ENCODE measurements at places on chromosomes 2 and 18.

DNA sequence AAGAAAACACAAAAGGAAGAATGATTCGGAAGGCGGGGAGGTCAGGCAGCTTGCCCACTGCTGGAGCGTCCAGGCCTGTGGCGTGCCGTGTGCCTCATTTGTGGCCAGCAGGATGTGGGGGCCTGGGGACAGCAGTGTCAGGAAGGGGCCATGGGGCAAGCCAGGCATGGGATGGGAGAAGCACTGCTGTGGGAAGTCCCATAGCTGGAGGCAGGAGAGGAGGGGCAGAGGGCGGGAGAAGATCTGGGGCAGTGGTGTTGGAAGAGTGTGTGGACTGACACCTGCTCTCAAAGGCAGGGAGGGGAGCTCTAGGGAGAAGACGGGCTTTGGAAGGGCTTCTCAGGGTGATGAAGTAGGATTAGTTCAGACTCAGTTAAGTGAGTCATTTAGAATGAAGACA is 133.7 kb downstream of the ACOXL start:
- no peak for DNase-seq

DNA sequence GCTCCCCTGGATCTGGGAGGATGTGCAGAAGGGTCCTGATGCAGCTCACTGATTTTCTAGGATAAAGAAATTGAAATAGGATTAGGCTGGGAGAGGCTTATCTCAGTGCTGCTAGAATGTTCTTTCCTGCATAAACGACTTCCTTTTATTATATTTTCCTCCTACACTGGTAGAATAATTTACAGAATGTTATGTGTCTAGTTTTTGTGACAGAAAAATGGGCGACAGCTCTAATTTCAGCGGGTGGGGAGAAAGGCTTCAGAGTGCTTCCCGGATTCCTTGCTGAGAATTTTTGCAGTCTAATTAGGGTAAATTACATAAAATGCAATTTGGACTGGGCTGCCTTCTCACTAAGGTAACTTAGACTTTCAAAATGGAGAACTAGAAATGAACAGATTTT is 66.2 kb downstream of the SKA1 start:
- DNase-seq: no peak

DNA sequence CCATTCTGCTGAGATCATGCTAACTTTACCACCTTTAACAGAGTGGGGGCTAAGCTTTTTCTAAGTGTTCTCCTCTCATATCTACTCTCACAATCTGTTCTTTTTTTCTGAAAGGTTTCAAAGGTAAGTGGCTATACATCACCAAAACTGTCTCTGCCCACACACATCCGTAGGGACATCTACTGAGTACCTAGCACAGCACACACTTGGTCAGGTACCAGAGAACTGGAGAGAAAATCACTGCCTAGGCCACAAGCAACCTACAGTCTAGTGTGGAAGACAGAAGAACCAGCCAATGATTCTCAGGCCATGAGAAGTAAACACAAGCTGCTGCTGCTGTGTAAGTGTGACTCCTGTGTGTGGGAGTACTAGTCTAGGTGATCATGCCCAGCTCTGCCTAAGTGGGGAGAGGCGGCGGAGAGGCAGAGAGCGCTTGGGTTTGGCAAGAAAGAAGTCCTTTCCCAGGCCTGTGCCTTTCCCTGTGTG is 176.1 kb upstream of the ZFP36L2 start:
- no peak for DNase-seq

GRCh38 chr18:77369644-77370043 is 120.0 kb downstream of the GALR1 start:
- DNase-seq: no peak

DNA sequence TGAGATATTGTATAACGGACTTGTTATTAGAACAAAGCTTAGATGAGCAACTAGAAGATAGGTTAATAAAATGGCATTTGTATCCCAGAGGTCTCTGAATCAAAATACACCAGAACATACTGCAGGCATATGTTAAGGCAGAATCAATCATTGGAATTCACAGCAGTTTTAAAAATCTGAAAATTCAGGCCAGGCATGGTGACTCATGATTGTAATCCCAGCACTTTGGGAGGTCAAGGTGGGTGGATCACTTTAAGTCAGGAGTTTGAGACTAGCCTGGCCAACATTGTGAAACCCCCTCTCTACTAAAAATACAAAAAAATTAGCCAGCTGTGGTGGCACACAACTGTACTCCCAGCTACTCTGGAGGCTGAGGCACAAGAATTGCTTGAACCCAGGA is 405.2 kb downstream of the ZEB2 start:
- DNase-seq: no peak

Data from AG09319 (cell line).